SJCRH30 (cell line): ENCODE measurements at places on chromosomes 16 and 17.

DNA sequence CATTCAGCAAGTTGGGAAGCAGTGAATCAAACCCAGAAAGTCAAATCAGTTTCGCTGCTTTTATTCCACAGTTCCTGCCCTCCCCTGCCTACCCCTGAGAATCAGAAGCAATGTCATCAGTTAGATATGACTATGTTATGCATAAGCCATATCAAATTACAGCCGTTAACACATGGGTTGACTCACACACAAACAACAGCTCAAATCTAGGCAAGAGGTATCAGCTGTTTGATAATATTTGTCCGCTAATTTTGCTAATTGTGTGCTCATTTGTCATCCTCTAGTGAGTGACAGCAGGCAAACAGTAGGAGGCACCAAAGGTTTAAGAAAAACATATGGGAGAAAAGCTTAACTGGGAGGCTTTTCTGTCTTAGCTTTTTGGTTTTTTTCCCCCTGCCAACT is 327.4 kb upstream of the CCL2 start:
- H3K4me3 ChIP-seq, result no peak overlapping the region
- H3K27me3 ChIP-seq, result peaks cover 5% of the 10 kb centered on the region
- no peaks in the 10 kb centered on the region for H3K36me3 ChIP-seq
- no peak overlapping the region for H3K27ac ChIP-seq

DNA sequence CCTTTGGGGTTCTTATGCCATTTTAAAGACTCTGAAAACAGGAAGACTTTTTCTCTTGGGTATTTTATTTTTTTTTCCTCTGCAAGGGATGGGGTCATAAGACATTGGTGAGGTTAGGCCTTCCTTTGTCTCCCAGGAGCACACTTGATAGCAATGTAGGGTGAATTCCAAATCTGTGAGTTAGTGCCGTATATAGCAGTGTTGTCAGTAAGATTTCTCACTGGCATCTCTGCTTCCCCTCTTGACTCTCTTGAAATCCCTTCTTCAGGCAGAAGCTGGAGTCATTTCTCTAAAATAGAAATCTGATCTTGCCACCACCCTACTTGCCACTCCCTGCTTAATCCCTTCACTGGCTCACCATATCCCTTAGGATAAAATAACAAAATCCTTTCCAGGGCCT is 529.7 kb downstream of the WWOX start:
- peaks cover 4% of the 10 kb centered on the region for H3K4me1 ChIP-seq
- peak; percentile 28 for DNase-seq
- H3K27ac ChIP-seq, result peak overlapping the region; percentile 62
- H3K36me3 ChIP-seq, result no peaks in the 10 kb centered on the region
- H3K4me3 ChIP-seq, result no peak overlapping the region

- no peaks in the 10 kb centered on the region for H3K4me1 ChIP-seq
- no peaks in the 10 kb centered on the region for H3K27me3 ChIP-seq
- H3K27ac ChIP-seq, result no peak overlapping the region
- no peak overlapping the region for H3K4me3 ChIP-seq
These were observed 12.3 kb upstream of the MYCBPAP start for GRCh38 chr17:50495918-50496317.

- H3K27ac ChIP-seq, result no peak overlapping the region
- H3K4me1 ChIP-seq, result peaks cover 26% of the 10 kb centered on the region
- no peak for DNase-seq
These were observed 621.7 kb upstream of the CDH11 start for GRCh38 chr16:65743558-65743957.

DNA sequence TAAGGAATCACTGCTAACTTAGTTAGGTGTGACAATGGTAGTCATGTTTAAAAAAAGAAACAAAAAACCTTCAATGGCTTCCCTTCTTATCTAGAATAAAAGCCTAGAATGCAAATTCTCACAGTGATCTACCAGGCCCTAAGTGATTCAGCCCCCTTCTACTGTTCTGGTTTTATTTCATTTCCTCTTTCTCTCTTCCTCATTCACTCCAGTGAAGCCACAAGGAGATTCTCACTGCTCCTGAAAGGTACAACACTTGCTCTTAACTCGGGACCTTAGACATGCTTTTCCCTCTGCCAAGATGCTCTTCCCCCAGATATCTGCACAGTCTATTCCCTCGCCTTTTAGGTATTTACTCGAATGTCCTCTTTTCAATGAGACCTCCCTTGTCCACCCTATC is 3.7 kb downstream of the PIGS start:
- no peak for DNase-seq
- peaks cover 18% of the 10 kb centered on the region for H3K4me1 ChIP-seq
- no peak overlapping the region for H3K27ac ChIP-seq
- H3K36me3 ChIP-seq, result peaks cover 9% of the 10 kb centered on the region
- no peak overlapping the region for H3K4me3 ChIP-seq
- H3K27me3 ChIP-seq, result no peaks in the 10 kb centered on the region

GRCh38 chr17:71430281-71430680 is 690.5 kb upstream of the SOX9 start:
- no peak for DNase-seq
- H3K4me1 ChIP-seq, result no peaks in the 10 kb centered on the region
- no peaks in the 10 kb centered on the region; the same call in 1 of the 2 replicates for H3K27me3 ChIP-seq
- no peak overlapping the region for H3K4me3 ChIP-seq

DNA sequence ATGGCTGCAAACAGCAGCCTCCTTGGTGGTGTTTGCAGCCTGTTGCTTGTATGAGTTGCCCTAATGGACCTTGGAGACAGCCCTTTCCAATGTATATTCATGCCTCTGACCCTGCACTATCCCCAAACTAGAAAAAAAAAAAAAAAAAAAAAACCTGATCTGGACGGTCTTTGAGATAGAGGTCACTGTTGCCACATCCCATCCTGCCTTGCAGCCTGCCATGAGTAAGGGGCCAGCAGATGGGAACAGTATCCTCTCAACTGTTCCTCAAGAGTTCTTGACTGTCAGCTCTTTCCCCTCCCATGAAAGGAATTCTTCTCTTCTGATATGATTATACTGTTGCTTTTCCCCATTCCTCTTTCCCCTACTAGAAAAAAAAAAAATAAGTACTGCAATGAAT is 152.4 kb downstream of the SSH2 start:
- H3K4me1 ChIP-seq, result no peaks in the 10 kb centered on the region; the same call in 1 of the 2 replicates
- H3K36me3 ChIP-seq, result peaks cover 8% of the 10 kb centered on the region; the same call in 1 of the 2 replicates
- H3K27me3 ChIP-seq, result no peaks in the 10 kb centered on the region
- H3K4me3 ChIP-seq, result no peak overlapping the region

GRCh38 chr17:62919388-62919787 is 46.6 kb upstream of the TANC2 start:
- no peak overlapping the region for H3K4me3 ChIP-seq
- H3K27me3 ChIP-seq, result no peaks in the 10 kb centered on the region
- H3K4me1 ChIP-seq, result peaks cover 30% of the 10 kb centered on the region
- no peaks in the 10 kb centered on the region for H3K36me3 ChIP-seq
- DNase-seq, result peak; percentile 85

DNA sequence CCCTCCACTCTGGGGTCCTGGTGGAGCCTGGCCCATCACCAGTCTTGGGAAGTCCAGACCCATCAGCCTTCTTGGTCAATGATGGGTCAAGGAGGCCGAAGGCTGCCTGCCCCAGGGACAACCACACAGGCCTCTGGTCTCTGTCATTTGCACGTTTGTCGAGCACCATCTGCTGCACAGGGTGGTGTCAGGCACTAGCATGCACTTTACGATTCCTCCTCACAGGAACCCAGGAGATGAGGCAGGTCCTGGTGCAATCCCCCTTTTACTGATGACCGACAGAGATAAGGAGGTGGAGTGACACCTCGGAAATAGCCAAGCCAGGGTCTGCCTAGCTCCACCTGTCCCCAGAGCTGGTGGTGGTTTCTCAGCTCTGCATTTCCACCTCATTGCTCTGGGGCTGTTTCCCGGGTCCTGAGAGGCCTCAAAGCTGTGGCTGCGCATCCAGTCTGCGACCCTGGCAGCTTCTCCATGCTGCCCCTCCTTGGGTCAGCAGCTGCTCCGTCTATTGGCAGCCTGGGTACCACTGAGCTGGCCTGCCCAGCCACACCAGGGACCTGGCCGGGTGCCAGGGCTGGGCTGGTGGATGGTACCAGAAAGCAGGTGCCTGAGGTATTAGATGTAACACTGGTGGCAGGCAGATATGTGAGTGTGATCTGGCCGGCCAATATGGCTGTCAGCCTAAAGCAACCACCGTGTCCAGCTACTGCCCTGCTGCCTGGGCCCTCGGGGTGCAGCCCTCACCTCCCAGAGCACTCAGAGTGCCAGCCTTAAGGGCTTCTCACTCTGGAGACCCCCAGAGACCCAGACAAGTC is 10.0 kb downstream of the MMP15 start:
- H3K27ac ChIP-seq, result no peak overlapping the region
- DNase-seq, result no peak
- no peaks in the 10 kb centered on the region for H3K36me3 ChIP-seq

DNA sequence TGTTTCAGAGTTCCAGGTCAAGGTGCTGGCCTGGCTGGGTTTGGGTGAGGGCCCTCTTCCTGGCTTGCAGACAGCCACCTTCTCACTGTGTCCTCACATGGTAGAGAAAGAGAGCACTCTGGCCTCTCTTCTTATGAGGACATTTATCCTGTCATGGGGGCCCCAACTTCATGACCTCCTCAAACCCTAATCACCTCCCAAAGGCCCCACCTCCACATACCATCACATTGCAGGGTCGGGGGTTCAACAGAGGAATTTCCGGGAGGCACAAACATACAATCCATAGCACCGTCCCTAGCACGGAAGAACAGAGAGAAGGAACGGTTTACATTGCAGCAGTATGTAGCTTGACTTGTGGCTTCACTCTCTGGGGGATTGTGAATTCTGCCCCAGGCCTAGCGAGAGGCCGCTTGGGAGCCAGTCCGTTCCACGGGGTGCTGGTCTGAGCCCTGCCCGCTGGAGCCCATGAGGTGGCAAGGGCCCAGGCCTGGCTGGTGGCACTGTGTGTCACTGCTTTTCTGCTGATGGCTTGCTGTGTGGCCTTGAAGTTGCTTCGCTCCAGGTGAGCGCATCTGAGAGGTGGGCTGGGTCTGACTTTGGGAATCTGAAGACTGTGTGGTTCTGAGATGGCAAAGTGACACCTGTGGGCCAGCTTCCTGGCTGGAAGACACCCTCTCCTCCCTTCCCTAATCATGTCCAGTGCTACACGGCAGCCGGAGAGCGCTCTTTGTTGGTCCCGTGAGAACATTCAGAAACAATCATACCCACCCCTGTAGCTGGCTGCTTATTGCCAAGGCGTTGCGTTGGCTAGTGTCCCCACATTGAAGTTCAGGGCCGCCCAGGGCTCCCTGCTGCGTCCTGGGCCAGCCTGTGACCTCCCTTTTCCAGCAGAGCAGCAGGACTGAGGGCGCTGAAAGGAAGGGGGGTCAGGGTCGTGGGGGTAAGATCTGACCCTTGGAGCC is 98.3 kb downstream of the CMIP start:
- no peak overlapping the region for H3K4me3 ChIP-seq
- no peak for DNase-seq
- peaks cover 13% of the 10 kb centered on the region for H3K4me1 ChIP-seq
- no peaks in the 10 kb centered on the region for H3K27me3 ChIP-seq
- H3K36me3 ChIP-seq, result no peaks in the 10 kb centered on the region
- no peak overlapping the region for H3K27ac ChIP-seq

- no peaks in the 10 kb centered on the region for H3K4me1 ChIP-seq
- no peak overlapping the region for H3K4me3 ChIP-seq
- no peaks in the 10 kb centered on the region for H3K27me3 ChIP-seq
- H3K36me3 ChIP-seq, result peaks cover 26% of the 10 kb centered on the region
These were observed 54.0 kb downstream of the DUSP14 start for GRCh38 chr17:37543637-37544052.

- peak overlapping the region; percentile 29 for H3K27ac ChIP-seq
- peaks cover 23% of the 10 kb centered on the region for H3K4me1 ChIP-seq
- no peaks in the 10 kb centered on the region for H3K27me3 ChIP-seq
These were observed 74.5 kb upstream of the HSBP1 start for GRCh38 chr16:83733301-83733700.

DNA sequence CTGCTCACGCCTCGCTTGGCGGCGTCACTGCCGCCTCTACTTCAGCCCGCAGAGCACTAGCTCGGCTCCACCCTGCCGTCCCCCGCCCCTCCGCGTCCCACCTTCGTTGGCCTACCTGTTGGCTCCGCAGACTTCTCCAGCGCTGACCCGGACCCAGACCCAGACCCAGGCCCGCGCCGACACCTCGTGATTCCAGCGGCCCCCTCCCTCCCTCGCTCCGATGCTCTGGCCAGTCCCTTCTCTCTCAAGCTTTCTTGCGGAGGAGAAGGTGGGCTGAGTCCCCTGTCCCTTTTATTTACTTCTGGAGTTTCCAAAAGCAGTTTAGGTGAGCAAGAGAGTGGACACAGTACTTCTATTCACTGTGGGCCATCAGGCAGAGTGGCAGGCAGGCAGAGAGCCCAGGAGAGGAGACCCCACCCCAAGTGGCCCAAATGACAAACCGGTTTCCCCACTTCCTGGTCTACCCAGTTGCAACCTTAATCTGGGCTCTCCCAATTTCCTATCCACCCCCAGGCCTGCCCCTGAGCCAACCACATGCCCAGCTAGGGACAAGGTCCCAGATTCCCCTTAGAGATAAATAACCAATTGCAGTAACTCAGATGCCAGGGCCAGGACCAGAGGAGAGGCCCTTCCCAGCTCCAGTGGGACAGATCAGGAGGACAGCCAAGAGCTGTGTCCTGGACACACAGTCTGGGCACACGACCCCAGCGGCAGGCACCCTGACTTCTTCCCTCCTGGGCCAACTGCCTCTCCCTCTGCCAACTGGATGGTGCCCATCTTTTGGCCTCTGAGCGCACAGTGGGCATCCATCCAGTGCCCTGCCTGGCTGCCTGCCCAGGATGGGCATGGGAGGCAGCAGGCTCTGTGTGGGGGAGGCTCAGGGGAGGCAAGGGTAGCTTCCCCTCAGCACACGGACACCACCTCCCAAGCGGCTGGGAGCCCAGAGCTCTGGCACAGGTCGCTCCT is 1.2 kb upstream of the SRCIN1 start:
- no peak overlapping the region for H3K27ac ChIP-seq
- no peak for DNase-seq
- no peaks in the 10 kb centered on the region for H3K36me3 ChIP-seq
- no peak overlapping the region for H3K4me3 ChIP-seq

DNA sequence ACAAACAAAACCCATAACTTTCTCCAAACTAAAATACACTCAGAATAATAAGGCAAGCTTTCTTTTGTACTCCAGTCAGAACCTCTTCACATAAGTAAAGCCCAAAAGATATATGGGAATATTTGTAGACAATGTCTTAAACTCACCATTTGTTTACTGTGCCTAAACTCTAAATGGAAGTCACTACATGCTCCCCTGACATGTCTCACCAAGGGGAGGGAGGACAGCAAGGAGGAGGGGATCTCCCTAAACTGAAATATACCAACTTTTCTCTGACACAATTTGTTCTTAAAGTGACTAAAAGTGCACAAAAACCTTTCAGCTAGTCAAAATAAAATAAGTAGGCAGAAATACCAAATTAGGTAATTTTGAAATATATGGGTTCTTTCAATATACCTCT is 38.5 kb downstream of the GRB7 start:
- no peak overlapping the region for H3K27ac ChIP-seq
- H3K36me3 ChIP-seq, result no peaks in the 10 kb centered on the region
- no peak for DNase-seq
- peaks cover 23% of the 10 kb centered on the region for H3K27me3 ChIP-seq
- no peaks in the 10 kb centered on the region for H3K4me1 ChIP-seq

DNA sequence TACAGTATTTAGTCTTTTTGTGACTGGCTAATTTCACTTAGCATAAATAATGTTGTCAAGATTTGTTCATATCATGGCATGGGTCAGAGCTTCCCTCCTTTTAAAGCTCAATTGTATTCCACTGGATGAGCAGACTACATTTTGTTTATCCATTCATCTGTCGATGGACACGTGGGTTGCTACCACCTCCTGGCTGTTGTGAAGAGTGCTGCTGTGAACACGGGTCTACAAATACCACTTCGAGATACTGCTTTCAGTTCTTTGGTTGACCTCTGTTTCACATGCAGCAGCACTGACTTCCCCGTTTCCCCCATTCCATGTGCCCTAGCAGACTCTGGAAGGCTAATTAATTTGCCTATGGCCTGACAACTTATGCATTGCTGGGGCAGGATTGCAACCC is 285.4 kb downstream of the SHISA9 start:
- no peak overlapping the region for H3K27ac ChIP-seq
- no peak for DNase-seq
- H3K27me3 ChIP-seq, result no peaks in the 10 kb centered on the region
- H3K36me3 ChIP-seq, result no peaks in the 10 kb centered on the region
